ENCODE measurements at places on chromosomes 4 and X. TPM values are rescaled to one million over a fixed set of nuclear protein-coding genes. Genes with fewer than 3 reads are reported as not detected.
A peak's percentile ranks its signal among the peaks of the same experiment; 100 is the strongest.

Gene CFAP299
- not detected for total RNA-seq

Gene FBXL5
- total RNA-seq: 31.0 TPM

DNA sequence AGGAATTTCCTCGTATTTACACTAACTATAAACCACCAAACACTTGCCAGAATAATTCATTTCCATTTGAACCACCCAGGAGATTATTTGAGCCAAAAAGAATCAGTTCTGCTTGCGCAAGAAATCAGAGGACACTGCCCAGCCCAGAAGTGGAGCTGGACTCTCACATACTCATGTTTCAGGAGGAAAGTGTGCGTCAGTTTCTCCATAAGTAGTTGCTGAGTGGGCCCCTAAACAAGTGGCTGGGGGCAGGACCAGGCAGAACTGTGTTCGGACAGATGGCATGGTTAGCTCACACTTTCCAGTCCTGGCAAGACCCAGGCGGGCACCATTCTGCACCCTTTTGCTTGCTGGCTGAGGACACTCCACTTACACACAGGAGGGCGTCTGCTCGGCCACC, 38.8 kb downstream of the BTC start:
- no peak for DNase-seq

- DNase-seq: peak; percentile 78
Observed at GRCh38 chrX:47523297-47523696, 37.7 kb upstream of the ARAF start.

Gene LUZP4
- total RNA-seq: not detected

- DNase-seq: no peak
Observed at GRCh38 chr4:161856711-161857326, 307.0 kb downstream of the FSTL5 start.

DNA sequence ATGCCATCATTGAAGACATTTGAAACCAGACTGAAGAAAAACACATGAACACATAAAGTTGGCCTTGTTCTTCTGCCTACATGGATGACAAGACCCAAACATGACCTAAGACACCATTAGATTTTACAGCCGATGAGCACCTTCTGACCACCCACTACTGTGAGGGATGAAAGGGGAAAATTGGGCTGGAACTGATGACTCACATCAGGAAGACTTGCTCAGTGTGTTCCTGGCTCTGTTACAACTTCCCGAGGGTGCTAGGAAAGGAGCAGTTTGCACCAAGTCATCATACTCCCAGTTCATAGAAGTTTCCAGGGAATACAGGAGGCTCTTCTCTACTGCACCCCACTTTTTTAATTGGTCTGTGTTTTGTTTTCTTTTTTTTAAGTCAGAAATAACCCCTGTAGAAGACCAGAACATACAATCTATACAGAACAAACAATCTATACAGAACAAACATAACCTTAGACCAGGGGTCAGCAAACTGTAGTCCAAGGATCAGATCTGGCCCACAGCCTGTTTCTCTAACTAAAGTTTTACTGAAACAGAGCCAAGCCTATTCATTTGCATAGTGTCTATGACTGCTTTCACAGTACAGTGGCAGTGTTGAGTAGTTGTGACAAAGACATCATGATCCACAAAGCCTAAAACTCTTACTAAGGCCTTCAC, 25.3 kb downstream of the BTC start:
- DNase-seq: no peak

- no peak for DNase-seq
Observed at GRCh38 chr4:122833999-122834398, 7.4 kb downstream of the FGF2 start.

Gene SYTL4
- total RNA-seq: not detected

DNA sequence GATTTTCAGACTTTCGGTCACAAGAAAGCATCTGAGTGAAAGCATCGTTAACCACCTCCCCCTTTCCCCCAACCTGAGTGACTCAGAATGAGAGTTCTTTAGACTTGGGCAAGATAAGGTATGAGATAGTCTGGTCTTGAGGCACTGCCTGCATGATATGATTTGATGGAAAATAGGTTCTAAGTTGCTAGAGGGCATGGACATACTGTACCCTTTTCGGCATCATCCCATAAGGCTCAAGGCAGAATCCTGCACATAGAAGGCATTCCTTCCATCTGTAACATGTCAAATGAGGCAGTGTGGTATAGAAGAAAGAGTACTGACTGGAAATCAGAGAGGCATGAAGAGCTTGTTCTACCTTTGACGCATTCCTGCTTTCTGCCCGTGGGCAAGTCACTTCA, 16.8 kb upstream of the AMOT start:
- DNase-seq: no peak

Gene SPANXD
- total RNA-seq: not detected

GRCh38 chrX:11408109-11408405, 114.8 kb downstream of the AMELX start:
- DNase-seq: no peak

DNA sequence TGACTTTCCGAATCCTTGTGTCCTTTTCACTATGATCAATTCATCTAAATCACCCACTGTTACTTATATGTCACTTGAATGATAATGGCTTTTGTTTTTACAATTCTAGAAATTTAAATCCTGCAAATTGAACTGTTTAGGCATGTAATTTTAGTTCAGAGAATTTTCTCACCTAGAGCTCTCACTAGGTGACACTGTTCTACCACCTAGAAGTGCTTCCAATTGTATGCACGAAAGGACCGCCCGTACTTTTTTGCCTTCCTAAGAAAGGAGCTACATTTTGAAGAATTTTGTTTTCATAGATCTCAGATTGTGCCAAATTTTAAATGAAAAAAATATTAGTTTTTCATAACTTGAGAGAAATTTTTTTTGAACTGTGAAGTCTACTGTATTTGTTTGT, 481.6 kb upstream of the FSTL5 start:
- no peak for DNase-seq

- DNase-seq: no peak
Observed at GRCh38 chrX:145190801-145191389, 56.4 kb upstream of the SPANXN1 start.

- no peak for DNase-seq
Observed at GRCh38 chr4:116303736-116304188, 781.6 kb downstream of the TRAM1L1 start.

- no peak for DNase-seq
Observed at GRCh38 chr4:152165846-152166245, 370.0 kb downstream of the FBXW7 start.

Gene BEND2
- total RNA-seq: not detected

DNA sequence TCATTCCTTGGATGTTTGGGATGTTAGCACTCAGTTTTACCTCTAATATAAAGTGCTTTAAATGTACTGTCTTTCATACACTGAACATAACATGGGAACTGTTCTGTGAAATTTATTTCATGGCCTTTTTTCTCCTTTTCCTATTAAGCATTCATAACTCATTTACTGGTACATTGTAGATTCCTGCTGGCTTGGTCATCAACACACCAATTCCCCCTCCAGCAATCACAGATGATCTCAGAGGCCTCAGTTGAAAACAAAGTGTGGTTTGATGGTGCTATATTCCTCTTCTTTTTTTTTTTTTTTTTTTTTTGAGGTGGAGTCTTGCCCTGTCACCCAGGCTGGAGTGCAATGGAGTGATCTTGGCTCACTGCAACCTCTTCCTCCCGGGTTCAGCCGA, 61.9 kb upstream of the FAM47B start:
- DNase-seq: no peak

Gene TAF1
- 30.7 TPM for total RNA-seq

- peak; percentile 49 for DNase-seq
Observed at GRCh38 chrX:107825698-107826237, at the start of gene MID2. MID2 (plus strand) TSS chrX:107825866; CDS start chrX:107826427, 561 bp downstream.

DNA sequence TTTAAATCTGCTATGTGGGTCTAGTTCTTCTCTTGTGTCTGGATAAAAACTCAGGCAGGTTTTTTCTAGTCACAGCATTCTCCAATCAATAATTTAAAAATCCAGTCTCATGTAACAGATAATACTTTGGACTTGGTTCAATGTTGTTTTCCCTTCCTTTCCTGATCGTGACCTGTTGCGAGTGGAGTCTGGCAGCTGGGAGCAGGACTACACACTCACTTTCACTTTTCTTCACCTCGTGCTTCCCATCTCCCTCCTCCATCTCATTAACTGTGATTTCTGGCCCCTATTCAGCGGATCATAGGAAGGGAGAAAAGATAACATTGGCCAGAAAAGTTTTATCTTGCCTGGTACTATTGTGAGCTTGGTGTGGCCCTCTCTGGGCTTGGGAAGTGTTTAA, 96.6 kb upstream of the GATB start:
- no peak for DNase-seq

DNA sequence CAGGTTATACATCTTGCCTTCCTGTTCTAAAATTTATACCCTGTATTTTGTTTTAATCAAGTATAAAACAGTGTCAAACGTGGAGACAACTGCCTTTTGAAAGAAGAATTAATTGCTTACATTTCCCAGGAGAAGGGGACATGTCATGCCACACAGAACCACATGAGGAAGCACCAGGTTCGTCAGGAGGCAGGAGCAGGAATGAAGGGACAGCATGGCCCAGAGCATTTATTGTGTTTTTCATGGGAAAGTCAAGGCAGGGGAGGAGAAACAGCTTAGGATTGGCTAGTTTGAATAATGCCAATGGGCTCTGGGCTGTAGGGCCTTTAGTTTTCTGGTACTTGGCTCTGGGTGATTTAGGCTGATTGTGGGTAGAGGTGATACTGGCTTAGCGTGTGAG, 203.7 kb downstream of the CFAP299 start:
- no peak for DNase-seq

GRCh38 chrX:19879735-19880378, 7.5 kb downstream of the SH3KBP1 start:
- DNase-seq: peak; percentile 64

Gene UGT2A1
- not detected for total RNA-seq

Gene MAOA
- total RNA-seq: 0.21 TPM

GRCh38 chr4:168057412-168057811, 34.9 kb upstream of the ANXA10 start:
- DNase-seq: no peak

Gene TRAM1L1
- not detected for total RNA-seq

Gene FAM184B
- 0.04 TPM for total RNA-seq

GRCh38 chr4:26081795-26082498, 167.9 kb downstream of the SMIM20 start:
- DNase-seq: no peak

- no peak for DNase-seq
Observed at GRCh38 chr4:85423431-85423830, 51.5 kb upstream of the ARHGAP24 start.

Gene POU3F4
- total RNA-seq: not detected

Gene P2RY8
- total RNA-seq: 12.5 TPM

Gene ADH5
- 121 TPM for total RNA-seq

Gene CTAG1A
- total RNA-seq: not detected

DNA sequence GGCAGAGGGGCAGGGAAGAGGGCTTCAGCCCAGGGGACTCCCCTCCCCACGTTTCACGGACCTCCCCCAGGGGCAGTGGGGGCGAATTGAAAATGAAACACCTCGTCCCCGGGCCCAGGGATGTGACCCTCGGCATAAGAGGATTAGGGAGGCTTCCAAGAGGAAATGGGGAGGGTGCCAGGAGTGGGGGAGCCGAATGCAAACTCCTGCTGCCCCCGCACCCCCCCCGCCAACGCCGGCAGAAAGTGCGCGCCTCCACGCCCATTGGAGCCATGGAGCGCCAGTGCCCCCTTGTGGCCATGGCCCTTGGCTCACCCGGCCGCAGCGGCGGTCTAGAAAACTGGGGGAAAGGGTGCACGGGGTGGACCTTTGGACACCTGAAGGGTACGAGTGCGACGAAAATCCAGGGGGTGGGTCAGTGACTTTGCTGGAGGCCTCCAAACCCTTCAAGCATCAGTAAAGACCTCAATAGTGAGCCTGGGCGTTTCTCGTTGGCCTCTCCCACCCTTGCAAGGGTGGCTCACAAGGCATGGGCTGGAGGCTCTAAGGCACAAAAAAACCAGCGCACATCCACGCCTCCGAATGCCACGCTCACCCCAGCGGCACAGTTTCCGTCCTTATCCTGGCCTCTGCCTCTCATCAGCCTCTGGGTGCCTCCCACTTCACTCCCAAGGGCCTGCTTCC, 120.8 kb upstream of the PJA1 start:
- peak; percentile 38 for DNase-seq

DNA sequence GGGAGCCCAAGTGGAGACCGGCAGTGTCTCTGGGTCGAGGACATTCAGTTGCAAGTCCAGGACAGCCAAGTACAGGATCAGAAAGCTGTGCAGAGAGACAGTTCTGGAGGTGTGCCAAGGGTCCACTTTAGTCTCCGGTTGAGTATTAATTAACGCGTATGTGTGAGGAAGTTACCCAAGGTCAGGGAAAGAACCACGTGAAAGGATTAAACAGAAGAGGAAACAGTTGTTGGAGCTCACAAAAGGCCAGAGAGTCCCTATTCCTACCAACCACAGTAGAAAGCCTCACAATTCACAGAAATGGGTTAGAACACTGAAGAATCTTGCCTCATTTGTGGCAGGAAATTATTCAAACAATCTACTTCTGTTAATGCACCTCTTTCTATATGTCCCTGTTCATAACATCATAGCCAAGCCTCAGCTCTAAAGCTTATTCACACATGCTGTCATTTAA, 17.9 kb upstream of the NSUN7 start:
- DNase-seq: no peak

DNA sequence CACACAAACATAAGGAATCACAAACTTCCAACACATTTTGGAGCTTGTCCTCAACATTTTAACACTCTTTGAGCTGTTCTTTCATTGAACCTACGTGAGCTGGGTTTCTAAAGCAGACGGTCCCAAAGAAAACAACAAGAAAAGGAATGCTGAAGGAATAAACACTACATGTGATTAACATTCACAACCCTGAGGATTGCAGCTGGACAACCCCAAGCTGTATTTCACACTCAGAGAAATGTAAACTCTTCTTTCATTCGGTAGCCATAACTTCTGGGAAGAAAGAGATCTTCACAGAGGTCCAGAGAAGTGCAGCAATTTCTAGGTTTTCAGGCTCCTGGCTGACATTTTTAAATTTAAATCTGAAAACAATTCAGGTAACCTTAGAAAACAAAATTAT, 130.2 kb downstream of the CFAP299 start:
- DNase-seq: no peak

Gene CRMP1
- not detected for total RNA-seq

GRCh38 chr4:55338486-55338885, 7.6 kb upstream of the SRD5A3 start:
- no peak for DNase-seq

- no peak for DNase-seq
Observed at GRCh38 chrX:5681159-5681558, 547.5 kb downstream of the NLGN4X start.

DNA sequence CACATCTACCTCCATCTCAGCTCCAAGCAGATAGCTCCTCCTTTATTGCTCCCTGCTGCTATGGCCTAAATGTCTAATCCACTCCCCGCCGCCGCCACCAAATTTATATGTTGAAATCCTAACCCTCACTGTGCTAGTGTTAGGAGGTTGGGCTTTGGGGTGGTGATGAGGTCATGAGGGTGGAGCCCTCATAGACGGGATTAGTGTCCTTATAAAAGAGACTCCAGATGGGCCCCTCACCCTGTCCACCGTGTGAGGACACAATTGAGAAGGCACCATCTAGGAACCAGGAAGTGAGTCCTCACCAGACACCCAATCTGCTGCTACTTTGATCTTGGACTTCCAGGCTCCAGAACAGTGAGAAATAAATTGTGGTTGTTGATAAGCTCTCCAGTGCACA, 13.6 kb upstream of the TBC1D14 start:
- DNase-seq: no peak

Gene NOX1
- total RNA-seq: not detected

GRCh38 chr4:101670370-101670769, 120.2 kb upstream of the BANK1 start:
- no peak for DNase-seq

Measured in activated naive CD8-positive, alpha-beta T cell treated with anti-CD3 and anti-CD28 coated beads for 36 hours (primary cell).